CD4-positive, CD25-positive, alpha-beta regulatory T cell (primary cell): ENCODE measurements at places on chromosomes 7 and 10.

DNA sequence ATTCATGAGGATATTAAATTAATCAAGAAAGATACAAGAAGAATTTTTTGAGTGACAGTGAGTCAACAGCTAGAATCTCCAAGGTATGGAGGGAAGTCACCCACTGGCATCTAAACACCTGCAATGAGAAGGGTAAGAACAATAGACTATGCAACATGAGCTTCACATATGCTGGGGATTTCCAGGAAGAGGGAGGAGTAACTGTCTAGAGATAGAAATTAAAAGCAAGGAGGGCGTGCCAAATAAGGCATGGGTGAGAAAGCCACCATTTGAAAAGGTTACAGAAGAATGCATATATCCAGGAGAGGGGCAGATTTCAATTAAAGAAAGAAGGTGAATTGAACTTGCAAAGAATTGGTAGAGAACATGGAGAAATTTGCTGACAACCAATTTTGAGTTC, 365.7 kb downstream of the GPR37 start:
- no peak for DNase-seq

- DNase-seq, result no peak
Observed at GRCh38 chr10:61870526-61870895, 31.0 kb upstream of the ARID5B start.

- DNase-seq, result no peak
Observed at GRCh38 chr7:129115676-129116075, 28.8 kb upstream of the TSPAN33 start.

DNA sequence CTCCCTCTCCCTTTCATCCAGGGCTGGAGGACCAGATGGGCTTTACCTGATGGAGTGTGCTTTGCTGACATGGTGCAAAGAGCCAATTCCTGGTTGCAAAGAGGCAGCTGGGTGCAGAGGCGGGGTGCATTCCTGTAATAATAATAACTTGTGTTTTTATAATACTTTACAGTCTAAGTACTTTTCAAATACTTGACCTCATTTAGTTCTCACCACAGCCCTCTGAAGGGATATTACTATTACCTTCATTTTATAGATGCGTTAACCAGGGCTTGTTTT, 70.4 kb downstream of the TCF7L2 start:
- no peak for DNase-seq

GRCh38 chr10:91034494-91035159, 113.7 kb upstream of the ANKRD1 start:
- DNase-seq, result no peak
